Gastroesophageal sphincter (tissue), 4 donors: ENCODE measurements at places on chromosomes 4 and X.

- ATAC-seq = no peak
Observed at GRCh38 chr4:186557061-186557460, 1.7 kb upstream of the MTNR1A start.

- ATAC-seq = no peak
Observed at GRCh38 chrX:20116577-20117240, at the start of gene MAP7D2. MAP7D2 (minus strand) TSS chrX:20116907; CDS start chrX:20116879, 28 bp downstream.

- no peak for ATAC-seq
Observed at GRCh38 chr4:145934434-145935047, 4.1 kb downstream of the ZNF827 start.

GRCh38 chrX:133307094-133307493, 88.9 kb upstream of the TFDP3 start:
- ATAC-seq = no peak

GRCh38 chr4:14564281-14564680, 438.0 kb upstream of the CPEB2 start:
- ATAC-seq = no peak

- no peak for ATAC-seq
Observed at GRCh38 chrX:152902502-152902820, 4.6 kb downstream of the ZNF185 start.

- no peak for ATAC-seq
Observed at GRCh38 chr4:52864793-52865192, 2.7 kb downstream of the RASL11B start.

GRCh38 chrX:22889819-22890218, 109.9 kb upstream of the DDX53 start:
- no peak for ATAC-seq

- ATAC-seq = no peak
Observed at GRCh38 chr4:21452931-21453330, 495.6 kb downstream of the KCNIP4 start.

DNA sequence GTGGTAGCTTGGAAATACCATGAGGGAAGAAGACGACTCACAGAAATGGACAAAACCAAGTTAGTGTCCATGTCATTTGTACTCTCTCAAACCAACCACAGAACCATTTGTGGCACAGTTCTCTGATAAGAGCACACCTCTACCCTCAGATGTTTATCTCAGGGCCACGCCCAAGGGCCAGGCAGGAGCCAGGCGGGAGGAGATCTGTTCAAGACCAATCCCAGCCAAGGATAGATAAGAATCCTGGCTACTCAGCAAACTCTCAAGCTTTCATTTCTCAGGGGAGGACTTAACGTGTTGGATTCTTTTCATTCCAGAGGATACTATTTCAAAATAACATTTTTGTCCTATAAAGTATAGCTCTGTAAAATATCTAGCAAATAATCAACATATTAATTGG, 95.0 kb downstream of the NYX start:
- no peak for ATAC-seq

DNA sequence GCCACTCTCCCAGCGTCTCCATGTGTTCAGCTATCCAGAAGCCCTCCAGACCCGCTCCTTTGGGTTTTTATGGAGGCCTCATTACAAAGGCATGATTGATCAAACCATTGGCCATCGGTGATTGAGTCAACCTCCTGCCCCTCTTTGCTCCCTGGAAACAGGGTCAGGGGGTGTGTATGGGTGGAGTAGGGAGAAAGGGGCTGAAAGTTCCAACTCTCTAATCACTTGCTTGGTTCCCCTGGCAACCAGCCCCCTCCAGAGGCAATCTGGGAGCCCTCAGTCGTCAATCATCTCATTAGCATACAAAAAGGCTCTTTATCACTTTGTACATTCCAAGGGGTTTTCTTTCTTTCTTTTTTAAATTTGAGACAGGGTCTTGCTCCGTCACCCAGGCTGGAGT, 2.3 kb downstream of the TRIM2 start:
- no peak for ATAC-seq

GRCh38 chrX:39975101-39975925, 122.4 kb downstream of the BCOR start:
- ATAC-seq = no peak

DNA sequence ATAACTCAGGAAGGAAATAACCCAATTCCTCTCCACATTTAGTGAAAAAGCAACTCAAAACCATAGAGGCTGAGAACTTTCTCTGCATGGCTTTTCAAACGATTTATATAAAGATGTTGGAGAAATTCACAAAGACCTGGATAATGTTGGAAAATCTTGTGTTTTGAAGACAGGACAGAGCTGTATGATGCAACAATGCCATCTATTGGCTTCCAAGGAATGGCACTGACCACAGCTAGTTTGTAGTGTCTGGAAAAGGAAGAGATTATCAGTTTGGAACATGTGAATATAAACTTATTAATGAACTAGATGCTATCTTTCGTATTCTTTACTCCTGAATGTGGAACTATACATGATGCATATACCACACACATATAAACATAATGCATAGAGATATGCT, 503.6 kb downstream of the IL1RAPL1 start:
- no peak for ATAC-seq

- ATAC-seq = no peak
Observed at GRCh38 chrX:131621650-131622049, 77.8 kb downstream of the OR13H1 start.

- no peak for ATAC-seq
Observed at GRCh38 chr4:188127214-188127874, 11.9 kb upstream of the TRIML1 start.

GRCh38 chr4:139950568-139950967, 203.4 kb downstream of the MAML3 start:
- ATAC-seq = no peak

DNA sequence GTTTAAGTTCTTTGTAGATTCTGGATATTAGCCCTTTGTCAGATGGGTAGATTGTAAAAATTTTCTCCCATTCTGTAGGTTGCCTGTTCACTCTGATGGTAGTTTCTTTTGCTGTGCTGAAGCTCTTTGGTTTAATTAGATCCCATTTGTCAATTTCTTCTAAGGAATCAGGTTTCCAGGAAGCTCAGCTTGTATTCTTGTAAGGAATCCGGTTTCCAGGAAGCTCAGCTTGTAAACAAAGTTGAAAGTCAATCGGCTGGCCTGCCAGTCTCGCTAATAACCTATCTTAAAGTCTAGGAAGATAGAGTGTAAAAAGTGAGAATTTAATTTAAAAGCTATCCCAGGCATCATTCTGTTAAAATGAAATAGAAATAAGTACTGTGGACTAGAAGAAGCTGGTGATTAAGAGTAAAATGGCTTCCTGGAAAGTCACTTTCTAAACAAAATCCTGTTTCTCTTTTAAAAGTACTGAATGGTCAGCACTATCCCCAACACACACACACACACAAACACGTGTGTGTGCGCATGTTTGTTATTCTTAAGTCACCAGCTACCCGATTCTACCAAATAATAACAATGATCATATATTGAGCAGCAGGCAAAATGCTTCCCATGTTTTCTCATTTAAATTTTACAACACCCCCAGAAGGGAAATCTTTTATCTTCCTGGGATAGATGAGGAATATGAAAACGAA, 171.7 kb downstream of the PAPSS1 start:
- no peak for ATAC-seq

DNA sequence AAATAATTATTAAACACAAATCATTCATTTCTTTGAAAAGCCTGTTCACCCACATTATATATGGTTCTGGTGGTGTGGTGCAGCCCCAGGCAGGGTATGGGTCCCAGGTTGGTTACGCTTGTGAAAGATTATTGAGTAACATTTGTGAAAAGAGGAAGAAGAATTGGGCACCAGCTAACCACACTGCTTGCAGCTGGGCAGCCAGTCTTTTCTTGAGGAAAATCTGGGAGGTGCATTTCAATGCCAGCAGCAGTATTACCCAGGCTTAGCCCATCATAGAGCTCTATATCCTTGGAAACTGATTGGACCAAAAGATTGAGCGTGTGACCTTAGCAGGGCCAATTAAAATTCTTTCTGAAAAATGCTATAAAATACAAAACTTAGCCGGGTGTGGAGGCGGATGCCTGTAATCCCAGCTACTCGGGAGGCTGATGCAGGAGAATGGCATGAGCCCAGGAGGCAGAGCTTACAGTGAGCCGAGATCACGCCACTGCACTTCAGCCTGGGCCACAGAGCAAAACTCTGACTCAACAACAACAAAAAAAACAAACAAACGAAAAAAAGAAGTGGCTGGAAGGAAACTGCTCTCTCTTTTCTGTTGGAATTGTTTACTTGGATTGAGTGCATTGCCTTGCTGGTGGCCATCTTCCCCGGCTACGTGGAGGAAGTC, 9.7 kb upstream of the PLAC8 start:
- ATAC-seq = peak; percentile 60

DNA sequence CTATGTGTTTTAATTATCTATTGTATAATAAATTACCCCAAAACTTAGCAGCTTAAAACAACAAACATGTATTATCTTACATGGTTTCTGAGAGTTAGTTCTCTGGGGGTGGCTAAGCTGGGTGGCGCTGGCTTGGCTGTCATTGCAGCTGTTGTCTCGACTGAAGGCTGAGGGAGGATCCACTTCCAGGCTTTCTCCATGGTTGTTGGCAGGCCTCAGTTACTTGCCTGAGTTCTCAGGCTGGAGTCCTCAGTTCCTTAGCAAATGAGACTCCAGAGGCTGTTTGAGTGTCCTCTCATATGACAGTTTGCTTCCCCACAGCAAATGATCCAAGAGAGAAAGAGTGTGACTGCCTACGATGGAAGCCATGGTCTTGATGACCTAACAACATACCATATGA, 23.5 kb upstream of the GALNT7 start:
- no peak for ATAC-seq

GRCh38 chrX:119654112-119654531, 38.8 kb downstream of the SEPTIN6 start:
- peak; percentile 78 for ATAC-seq

GRCh38 chrX:150544222-150544787, 24.1 kb upstream of the MTM1 start:
- no peak for ATAC-seq

- ATAC-seq = peak; percentile 79
Observed at GRCh38 chrX:47502316-47503125, 19.5 kb upstream of the ZNF41 start.

- no peak for ATAC-seq
Observed at GRCh38 chr4:11042760-11043159, 358.2 kb upstream of the CLNK start.

- ATAC-seq = no peak
Observed at GRCh38 chr4:109890076-109890475, 22.6 kb upstream of the EGF start.

- ATAC-seq = no peak
Observed at GRCh38 chr4:177087060-177087459, 222.6 kb upstream of the NEIL3 start.

DNA sequence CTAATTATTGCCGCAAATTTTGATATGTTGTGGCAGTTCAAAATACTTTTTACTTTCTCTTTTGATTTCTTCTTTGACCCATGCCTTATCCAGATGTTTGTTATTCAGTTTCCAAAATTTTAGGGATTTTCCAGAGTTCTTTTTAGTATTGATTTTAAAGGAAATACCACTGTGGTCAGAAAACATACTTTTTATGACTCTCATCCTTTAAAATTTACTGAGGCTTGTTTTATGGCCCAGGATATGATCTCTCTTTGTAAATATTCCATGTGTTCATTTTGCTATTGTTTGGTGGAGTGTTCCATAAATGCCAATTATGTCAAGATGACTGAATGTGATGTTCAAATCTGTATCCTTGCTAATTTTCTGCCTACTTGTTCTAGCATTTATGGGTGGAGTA, 272.3 kb upstream of the DIPK2B start:
- ATAC-seq = no peak

GRCh38 chrX:100895365-100896075, 21.4 kb upstream of the NOX1 start:
- ATAC-seq = no peak

DNA sequence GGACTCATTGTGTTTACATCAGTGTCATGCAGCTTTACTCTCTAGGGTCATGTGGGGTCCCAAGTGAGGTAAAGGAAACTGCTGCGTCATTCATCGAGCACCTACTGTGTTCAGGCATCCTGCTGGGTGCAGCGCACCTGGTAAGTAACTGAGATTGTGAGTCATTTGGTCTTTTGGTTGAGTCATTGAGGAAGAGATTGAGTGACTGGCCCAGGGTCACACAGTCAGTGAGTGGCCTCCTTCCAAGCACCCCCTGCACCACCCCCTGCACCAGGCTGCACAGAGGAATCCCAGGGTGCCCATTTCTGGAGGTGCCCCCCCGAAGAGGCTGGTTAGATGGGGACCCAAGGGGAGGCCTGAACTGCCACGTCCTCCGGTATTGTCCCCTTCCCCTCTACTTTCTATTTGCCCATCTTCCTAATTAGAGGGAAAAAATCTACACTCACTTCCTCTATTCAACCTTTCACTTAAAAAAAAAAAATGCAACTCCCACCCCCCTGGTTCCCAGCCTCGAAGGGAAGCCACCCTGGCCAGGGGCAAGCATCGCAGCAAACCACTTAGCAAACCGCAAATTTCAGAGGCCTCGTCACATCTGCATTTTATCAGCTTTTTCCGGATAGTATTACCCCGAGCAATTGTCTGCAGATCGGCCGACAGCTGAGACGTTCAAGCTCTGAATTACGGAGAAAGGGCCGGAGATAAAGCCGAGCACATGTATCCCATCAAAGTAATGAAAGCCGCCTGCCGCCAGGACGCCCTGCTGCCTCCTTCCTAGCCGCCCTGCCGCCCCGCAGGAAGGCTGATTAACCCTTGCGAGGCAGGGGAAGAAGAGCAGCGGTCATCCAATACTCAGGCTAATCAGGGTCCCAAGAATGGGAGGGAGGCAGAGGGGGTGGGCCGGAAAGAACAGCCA, 96.3 kb upstream of the MSX1 start:
- ATAC-seq = no peak

- no peak for ATAC-seq
Observed at GRCh38 chrX:71994601-71995000, 84.0 kb downstream of the NHSL2 start.

- ATAC-seq = no peak
Observed at GRCh38 chr4:7759216-7759615, 180.4 kb downstream of the AFAP1 start.

DNA sequence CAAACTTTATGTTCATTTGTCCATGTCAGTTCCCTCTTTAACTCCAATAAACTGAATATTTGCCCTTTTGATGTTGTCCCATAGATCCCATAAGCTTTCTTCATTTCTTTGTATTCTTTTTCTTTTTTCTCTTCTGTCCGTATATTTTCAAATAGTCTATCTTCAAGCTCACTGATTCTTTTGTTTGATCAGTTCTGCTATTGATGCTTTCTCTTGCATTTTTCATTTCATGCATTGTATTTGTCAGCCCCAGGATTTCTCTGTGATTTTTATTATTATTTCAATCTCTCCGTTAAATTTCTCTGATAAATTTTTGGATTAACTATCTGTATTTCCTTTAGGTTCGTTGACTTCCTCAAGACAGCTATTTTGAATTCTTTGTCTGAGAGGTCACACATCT, 272.9 kb upstream of the GALNT7 start:
- no peak for ATAC-seq

GRCh38 chr4:136962868-136963267, 569.4 kb downstream of the PCDH18 start:
- ATAC-seq = no peak

GRCh38 chr4:121030711-121031110, 41.6 kb downstream of the NDNF start:
- no peak for ATAC-seq
